ENCODE measurements at places on chromosomes 12 and 14.

- no peak for DNase-seq
Measured at GRCh38 chr14:76228138-76228537, 76.4 kb downstream of the GPATCH2L start.

GRCh38 chr12:54162741-54163140 lies 26.0 kb downstream of the SMUG1 start:
- DNase-seq: no peak

DNA sequence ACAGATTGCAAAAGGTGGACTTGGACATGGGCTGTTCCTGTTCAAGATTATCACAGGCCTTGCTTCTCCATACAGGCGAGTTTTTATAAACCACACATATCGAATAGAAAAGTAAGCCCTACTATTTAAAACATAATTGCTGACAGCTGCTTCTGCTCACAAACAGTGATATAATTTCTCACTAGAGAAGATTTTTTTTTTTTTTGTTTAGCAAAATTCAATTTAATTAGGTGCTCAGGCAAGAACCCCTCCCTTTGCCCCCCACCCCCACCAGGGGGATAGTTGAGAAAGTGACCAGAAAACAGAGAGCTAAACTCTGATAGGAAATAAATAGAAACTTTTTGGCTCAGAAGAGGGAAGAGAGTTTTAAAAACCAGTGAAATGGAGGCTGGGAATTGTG lies 132.8 kb upstream of the CRY1 start:
- no peak for DNase-seq

DNA sequence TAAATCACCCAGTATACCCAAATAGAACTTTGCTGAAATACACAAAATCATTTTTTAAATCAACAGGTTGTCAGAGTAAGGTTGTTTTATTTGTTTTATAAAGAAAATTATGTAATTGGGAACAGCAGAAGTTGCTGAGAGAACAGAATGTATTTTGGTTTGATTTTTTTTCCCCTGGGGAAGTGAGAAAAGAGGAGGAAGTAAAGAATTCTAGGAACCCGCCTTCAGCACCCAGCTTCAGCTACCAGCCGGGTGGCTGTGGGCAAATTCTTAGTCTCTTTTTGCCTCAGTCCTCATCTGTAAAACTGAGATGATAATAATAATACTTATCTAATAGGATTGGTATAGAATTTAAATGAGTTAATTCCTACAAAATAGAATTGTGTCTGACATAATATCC lies 119.4 kb downstream of the SRGAP1 start:
- no peak for DNase-seq

DNA sequence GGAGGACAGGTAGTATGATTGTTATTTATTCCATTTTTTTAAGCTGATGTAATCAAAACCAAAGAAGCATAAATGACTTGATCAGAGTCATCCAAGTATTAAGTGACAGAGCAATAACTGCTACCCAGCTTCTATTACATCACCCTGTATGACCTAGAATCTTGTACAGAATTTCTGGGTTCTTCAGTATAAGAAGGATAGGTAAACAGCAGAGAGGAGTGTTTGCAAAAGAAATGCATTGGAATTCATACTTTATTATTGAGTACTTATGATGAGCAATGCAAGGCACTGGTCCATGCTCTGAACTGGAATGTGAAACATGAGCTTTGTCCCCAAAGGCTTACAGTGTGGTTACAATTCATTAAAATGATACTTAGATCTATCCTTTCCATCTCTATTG lies 916.8 kb downstream of the DIO2 start:
- DNase-seq: no peak

DNA sequence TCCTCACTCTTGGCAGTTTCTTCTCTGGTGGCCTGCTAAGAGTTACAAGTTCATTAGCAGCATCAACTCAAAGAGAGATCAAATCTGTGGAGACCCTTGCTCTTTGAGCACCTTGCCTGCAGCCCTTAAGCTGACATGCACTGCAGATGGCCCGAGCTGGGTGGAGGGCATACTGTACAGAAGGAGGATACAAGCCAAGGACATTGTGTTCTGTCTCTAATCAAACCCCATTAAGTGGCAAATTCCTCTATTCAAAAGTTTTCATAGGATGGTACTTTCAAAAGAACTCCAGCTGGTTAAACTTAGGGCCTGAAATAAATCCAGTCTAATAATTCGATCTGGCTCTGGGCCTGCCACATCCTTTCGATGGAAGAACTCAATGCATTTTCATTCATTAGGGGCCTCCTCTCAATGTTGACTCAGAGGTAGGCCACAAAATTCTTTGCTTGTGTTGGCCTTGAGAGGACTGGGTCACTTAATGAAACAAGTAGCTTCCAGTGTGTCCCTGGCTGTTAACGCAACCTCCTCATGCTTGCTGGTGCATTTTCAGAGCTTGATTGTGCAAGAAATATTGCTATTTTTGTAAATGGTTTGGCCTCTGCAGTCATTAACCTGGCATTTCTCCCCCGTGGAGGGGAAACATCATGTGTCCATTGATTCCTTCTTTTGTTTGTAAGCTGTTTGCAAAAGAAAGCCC lies 318.2 kb downstream of the NUAK1 start:
- no peak for DNase-seq

GRCh38 chr14:53605562-53605961 lies 351.1 kb downstream of the BMP4 start:
- no peak for DNase-seq

DNA sequence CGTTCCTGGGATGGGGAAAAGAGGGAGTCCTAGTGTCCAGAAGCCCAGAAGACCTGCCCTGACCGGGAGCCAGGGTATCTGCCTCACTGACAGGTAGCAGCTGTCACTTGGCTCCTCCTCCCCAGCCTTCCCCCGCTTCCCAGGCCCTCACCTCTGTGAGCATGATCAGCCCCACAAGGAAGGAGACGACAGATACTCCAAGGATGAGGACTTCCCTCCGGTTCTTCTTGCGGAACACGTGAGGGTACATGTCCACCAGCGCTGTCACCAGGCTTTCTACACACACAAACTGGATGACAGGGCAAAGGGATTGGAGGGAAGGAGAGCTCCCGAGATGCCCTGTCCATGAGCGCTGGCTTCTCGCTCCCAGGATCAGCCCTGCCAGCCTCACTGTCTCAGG lies 9.9 kb upstream of the SLC6A12 start:
- DNase-seq: no peak

DNA sequence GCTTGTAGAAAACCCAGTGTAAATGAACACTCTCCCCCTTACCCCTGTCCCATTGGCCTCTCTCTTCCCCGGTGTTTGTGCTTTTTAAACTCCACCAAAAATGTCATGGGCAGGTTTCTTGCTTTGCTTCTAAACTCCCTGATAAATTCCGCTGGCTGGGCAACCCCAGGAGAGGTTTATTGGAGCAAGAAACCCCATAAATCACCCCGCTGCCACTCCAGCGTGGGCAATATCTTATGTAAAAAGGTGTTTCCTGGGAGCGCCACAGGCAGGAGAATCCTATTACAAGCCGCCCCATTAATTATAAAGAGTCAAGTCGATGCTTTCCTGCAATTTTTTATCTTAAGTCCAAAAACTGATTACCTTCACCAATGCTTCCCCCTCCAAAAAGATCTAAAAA lies 22.8 kb downstream of the LHX5 start:
- no peak for DNase-seq

DNA sequence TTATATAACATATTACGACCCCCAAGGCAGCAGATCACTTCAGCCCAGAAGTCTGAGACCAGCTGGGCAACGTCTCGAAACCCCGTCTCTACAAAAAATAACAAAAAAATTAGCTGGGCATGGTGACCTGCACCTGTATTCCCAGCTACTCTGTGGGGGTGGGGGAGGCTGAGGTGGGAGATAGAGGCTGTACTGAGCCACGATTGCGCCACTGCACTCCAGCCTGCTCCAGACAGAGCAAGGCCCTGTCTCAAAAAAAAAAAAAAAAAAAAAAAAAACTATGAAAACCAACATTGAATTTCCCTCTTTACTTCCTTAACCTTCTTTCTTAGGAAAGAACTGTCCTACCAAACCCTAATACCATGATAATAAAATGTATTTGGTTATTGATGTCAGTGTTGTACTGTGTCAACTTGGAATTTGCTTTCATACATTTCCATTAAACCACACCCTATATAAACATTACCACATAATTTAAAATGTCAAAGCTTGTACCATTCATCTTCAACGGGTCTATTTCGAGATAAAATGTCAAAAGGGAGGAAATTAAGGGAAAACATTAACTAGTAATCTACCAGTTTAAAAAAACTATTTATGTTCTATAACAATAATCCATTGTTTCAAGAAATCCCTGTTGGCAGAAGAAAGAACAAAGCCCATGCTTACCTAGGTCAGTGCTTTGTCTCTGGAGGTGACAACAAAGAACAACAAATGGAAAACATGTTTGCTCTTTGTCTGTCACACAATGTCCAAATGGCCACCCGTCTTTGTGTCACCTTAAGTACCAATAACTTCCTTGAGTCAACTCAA lies 17.4 kb downstream of the GALNT4 start:
- DNase-seq: no peak

- DNase-seq: no peak
Measured at GRCh38 chr12:114683709-114684097, 272 bp downstream of the TBX3 start.

DNA sequence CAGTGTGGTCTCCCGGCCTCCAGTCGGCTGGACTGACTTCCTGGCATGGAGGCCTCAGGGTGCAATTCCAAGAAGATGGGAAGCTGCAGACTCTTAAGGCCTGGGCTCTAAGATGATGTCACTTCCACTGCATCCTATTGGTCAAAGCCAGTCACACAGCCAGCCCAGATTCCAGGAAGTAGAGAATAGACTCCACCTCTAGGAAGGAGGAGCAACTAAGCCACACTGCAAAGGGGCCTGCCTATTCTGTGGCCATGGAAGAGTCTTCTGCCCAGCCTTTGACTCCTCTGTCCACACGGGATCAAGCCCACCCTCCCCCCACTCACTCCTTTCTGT lies 103.9 kb upstream of the RFLNA start:
- DNase-seq: peak; percentile 36

- no peak for DNase-seq
Measured at GRCh38 chr14:103730490-103731035, 15.0 kb downstream of the ZFYVE21 start.

DNA sequence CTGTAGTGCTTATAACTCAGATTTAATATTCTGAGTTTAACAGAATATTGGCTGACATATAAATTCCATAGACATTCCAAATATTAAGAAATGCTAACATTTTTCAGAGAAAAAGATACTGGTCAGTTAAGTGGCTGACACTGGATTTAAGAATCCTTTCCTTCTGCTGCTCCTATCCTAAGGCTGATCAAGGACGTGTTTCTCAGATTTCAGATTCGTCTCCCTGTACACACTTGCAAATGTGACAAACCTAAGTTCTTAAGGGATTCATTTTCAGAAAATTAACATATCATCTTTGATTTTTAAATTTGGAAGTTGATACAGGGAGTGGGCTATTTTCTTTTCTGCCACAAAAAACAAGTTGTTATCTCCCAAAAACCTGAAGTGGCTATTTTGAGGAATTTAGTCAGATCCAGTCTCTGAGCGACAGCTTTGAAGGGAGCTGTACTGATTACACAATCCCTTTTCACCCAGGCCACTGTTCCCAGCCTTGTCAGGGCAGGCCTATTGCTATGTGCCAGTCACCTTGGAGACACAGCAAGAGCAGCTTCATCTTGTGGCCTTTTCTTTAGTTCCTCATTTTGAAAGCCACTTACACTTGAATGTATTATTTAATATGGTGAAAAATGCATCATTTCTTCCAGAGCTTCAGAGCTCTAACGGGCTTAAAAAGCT lies 370.6 kb downstream of the KCNH5 start:
- no peak for DNase-seq

GRCh38 chr12:94152292-94153078 lies 4.1 kb downstream of the PLXNC1 start:
- no peak for DNase-seq

DNA sequence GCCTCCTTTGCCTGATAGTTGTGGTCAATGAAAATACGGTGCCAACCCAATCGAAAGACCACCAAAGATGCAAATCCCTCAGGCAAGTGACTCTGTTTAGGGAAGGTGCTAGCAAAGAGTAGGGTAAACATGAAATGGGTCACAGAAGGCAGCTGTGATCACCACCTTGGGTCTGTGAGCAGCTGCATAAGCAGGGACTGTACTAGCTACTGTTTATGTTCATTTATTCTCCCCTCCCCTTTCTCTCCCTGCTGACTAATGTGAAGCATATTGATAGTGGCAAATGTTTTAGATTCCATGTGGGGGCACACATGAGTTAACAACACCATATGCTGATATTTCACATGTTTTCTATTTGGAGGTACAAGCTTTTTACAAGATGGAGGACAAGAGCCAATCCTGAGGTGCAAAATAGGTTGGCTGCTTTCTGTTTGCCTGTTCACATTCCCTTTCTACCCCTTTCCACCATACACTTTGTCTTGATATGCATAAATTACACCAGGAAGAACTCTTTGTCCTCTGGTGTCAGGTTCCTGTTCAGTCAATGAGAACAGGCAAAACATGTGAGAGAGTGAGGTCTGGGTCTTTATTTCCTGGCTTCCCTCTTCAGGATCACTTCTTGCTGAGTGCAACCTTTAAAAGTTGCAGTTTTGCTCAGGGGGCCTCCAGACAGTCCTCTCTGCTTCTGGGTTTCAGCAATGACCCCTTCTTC lies 71.1 kb downstream of the AVPR1A start:
- DNase-seq: no peak

DNA sequence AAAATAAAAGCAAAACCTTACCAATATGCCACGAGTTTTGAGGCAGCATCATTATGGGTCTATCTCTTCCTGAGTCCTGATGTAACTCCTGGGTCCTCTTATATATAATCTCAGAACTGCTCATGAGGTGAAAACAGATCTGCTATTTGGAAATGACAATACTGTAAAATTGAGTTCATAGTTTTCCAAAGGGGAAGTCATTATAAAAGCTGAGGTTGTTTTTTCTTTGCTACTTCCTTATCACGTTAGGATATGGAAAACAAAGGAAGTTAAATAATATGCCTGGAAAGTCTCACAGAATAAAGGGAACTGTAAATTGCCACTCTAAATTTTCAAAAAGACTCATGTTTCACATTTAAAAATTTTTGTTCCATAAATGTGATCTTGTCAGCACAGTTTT lies at the start of gene CD163L1:
CD163L1 (minus strand) TSS at position 78 of the 400 bp plus-strand sequence; CDS start at position 52, 26 bp downstream.
- DNase-seq: no peak

DNA sequence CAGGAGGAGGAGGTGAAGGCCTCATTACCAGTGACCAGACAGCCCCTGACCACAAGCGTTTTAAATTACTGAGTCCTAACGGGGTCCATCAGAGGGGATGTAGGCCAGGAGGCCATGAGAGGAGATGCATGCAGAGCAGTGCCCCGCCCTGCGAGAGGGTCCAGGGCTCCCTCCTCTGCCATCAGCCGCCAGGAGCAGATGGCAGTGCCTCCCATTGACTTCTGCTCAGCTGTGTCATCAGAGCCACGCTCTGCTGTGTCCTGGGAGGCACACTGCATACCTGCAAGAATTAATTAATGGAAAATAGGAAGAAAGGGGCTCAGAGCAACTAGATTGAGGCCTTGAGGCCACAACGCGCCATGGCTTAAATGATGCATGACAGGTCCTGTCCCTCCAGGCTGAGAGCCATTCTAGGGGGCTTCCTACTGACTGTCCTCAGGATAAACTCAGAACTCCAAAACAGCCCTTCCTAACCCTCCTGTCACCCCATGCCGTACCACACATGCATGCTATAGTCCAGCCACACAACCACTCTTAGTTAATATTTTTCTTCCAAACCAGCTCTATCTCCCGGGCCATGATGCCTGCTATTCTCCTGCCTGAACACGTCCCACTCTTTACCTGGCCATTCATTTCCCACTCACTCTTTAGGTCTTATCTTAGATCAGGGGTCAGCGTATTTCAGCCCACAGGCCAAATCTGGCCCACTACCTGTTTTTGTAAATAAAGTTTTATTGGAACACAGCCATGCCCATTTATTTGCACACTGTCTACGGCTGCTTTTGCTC lies 235.8 kb downstream of the KSR2 start:
- DNase-seq: no peak

Measured in SK-MEL-5 (cell line).